ENCODE measurements at places on chromosomes 7 and 10.

- DNase-seq, result no peak
These were observed 23.3 kb upstream of the PAPSS2 start for GRCh38 chr10:87636313-87636915.

- no peak for DNase-seq
These were observed 44.2 kb downstream of the CALML3 start for GRCh38 chr10:5568984-5569383.

- peak; percentile 84 for DNase-seq
These were observed 83.6 kb downstream of the CD36 start for GRCh38 chr7:80721883-80722615.

DNA sequence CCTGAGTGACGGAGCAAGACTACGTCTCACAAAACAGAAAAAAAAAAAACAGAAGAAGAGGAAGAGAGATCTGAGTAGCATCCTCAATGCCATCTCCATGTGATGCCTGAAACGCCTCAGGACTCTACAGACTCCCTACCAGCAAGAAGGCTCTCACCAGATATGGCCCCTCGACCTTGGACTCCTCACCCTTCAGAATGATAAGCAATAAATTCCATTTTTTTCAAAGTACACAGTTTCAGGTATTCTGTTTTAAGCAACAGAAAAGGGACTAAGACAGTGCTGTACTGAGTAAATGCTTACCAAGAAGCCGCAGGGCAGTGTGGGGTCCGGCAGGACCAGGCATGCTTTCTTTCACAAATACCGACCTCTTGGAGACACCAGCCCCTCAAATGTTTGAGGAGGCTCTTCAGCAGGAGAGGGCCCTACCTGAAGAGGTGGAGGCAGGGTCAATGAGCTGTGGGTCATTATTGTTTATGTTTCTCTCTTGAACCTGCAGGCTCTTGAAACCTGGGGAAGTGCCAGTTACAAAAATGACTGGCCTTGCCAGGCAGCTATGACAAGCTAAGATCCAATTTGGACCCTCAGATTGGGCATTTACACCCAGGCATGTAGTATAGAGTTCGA, 204.1 kb upstream of the LYZL1 start:
- DNase-seq, result no peak

GRCh38 chr10:86339226-86339865, 27.2 kb downstream of the GRID1 start:
- no peak for DNase-seq

- DNase-seq, result peak; percentile 71
These were observed 122.3 kb upstream of the LYZL2 start for GRCh38 chr10:30751678-30752331.

GRCh38 chr7:150756858-150757257, 19.6 kb downstream of the GIMAP5 start:
- peak; percentile 34 for DNase-seq

- DNase-seq, result no peak
These were observed 243.3 kb downstream of the GRID1 start for GRCh38 chr10:86123304-86123703.

GRCh38 chr7:77388055-77388641, 28.0 kb downstream of the GSAP start:
- DNase-seq, result no peak

DNA sequence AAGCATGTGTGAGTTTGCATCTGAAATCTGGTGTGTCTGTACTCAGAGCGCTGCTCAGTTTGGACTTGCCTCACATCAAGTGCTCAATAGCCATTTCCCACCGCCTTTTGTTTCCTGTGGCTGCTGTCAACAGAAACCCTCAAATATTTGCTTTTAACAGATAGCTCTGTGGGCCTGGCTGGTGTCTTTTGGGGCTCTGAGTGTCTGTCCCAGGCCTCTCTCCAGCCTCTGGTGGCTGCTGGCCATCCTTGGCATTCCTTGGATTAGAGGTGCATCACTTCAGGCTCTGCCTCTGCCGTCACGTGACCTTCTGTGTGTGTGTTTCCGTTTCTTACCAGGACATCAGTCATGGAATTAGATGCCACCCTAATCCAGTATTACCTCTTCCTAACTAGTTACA, 9.3 kb downstream of the YKT6 start:
- no peak for DNase-seq

DNA sequence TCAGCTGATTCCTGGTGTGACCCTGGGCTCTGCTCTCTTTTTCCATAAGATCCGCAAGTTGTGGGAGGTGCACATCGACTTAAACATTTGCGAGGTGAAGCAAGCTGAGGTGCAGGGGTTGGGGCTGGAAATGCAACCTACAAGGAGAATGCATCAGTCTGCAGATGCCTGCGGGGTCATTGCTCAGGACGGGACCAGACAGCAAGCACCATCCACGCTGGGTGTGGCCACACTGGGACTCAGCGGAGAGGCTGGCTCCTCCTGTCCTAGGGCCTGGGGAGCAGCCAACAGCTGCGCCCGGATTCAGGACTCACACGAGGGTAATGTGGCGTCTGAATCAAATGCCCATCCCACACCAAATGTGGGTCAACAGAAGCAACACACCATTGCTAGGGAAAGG, 33.8 kb downstream of the STK32C start:
- no peak for DNase-seq

DNA sequence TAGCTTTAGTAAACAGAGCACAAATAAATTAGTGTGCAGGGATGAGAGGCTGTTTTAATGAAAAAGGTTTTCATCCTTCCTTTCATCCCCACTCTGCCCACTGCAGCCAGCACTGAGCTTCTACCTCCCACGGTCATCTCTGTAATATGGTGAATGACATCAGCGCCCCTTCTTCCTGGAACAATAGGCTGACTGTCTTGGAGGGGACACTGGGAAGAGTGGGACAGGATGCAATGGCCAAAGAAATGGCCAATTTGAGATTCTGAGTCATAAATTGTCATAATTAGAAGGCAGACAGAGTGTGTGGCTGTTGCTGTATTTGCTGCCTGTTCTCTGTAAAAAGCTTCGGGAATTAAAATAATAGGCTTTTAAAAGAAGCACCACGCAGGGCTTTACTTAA, 126.7 kb upstream of the CALN1 start:
- DNase-seq, result peak; percentile 14

- no peak for DNase-seq
These were observed 121.7 kb upstream of the SVIL start for GRCh38 chr10:29756451-29756850.

DNA sequence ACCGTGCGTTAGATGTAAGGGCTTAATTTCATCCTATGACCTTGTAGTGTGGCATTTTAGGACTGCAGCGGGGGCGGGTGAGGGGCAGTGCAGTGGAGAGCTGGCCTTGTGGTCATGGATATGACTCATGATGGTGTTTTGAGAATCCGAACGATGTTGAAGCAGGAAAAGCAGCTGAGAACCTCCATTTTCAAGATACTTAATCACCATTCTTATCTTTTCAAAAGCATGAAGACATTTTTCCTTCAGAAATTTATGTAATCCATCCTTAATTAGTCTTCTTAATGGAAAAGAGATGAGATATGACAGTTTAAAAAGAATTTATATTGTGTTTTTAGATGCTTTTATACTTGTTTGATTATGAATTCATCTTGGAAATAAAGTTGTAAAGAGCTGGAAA, 9.6 kb downstream of the ATP5F1C start:
- DNase-seq, result no peak

Measured in brain (organoid and tissue), 16 donors.